Right renal cortex interstitium (tissue), 3 donors: ENCODE measurements at places on chromosomes 5 and 9. TPM values are rescaled to one million over a fixed set of nuclear protein-coding genes. Genes with fewer than 3 reads are reported as not detected.

Gene SLC36A2
- 6.2 TPM for polyA plus RNA-seq

Gene NR5A1
- polyA plus RNA-seq: not detected

Gene PLEKHG4B
- polyA plus RNA-seq: 9.4 TPM

Gene HARS2
- polyA plus RNA-seq: 47.5 TPM

Gene NEUROG1
- not detected for polyA plus RNA-seq

Gene TAF11L5
- polyA plus RNA-seq: not detected

Gene PROB1
- 1.7 TPM for polyA plus RNA-seq

Gene PCDHGA8
- 0.29 TPM for polyA plus RNA-seq

Gene TGFBR1
- 51.1 TPM for polyA plus RNA-seq

Gene CDH9
- polyA plus RNA-seq: 13.5 TPM

Gene NOXA1
- polyA plus RNA-seq: 3.9 TPM

Gene TEX48
- polyA plus RNA-seq: not detected

Gene SPTLC1
- 109 TPM for polyA plus RNA-seq

Gene GARNL3
- 14.6 TPM for polyA plus RNA-seq

Gene FAM114A2
- polyA plus RNA-seq: 32.6 TPM

Gene PLPPR1
- polyA plus RNA-seq: 21.1 TPM

Gene GABRP
- polyA plus RNA-seq: 1.2 TPM

Gene LHX6
- 3.8 TPM for polyA plus RNA-seq

DNA sequence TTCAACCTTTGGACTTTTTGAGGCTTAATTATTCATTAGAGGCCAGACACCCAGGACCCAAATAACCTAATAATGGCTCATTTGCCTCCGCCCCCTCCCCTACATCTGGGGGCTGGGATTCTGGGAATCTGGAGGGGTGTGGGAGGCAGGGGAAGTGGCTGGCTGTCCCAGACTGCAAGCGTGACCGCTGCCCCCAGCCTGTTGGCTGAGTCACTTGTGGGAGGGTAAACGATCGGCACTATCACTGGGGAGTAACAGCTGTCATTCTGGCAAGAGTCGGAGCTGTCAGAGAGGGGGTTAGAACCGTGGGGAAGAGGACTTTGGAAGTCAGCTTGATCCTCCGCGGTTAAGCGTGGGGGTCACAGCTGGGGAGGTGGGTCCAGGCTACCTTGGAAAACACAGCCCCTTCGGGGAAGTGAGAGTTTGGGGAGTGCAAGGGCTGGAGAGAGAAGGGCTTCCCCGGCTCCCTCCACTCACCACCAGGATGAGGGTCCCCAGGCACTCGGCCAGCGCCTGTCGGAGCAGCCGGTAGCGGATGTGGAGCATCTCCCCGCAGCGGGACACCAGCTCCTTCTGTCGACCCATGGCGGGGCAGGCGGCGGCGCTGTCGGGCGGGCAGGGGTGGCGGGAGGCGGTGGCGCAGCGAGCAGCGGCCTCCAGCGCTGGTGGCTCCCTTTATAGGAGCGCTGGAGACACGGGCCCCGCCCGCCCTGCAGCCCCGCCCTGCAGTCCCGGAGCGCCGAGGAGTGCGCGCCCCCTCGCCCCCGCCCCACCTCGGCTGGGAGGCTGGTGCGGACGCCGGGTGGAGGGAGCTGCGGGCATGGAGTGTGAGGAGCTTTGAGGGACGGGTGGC is at the start of gene AQP3:
AQP3 (minus strand) TSS at position 648 of the 853 bp plus-strand sequence; CDS start at position 585, 63 bp downstream.
- DNase-seq: no peak

GRCh38 chr9:37005517-37006140 is 28.4 kb downstream of the PAX5 start:
- DNase-seq: no peak

GRCh38 chr5:42930934-42931333 is 109.2 kb downstream of the ANXA2R start:
- DNase-seq: no peak

DNA sequence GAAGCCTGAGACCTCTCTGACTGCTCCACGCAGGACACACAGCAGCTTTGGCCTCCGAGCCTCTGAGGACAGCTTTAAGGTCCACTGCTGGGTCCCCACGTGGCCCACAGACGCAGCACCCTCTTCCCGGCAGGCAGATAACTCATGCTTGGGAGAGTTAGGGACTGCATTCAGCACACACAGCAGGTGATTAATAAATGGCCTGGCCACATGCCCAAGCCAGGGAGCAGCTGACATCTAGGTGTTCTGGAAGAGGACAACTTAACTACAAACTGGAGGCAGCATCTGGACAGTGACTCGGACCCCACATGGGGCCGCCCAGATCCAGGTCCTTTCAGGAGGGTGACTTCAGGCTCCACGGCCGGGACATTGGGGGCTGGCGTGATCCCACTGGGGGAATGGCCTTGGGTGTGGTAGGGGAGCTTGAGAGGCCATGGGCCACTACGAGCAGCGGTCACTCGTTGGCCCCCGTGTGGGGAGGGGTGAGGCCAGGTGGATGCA is 11.3 kb downstream of the NINJ1 start:
- DNase-seq: no peak

GRCh38 chr9:73132034-73132776 is 19.5 kb upstream of the ANXA1 start:
- DNase-seq: no peak

- DNase-seq: no peak
These were observed 31.6 kb upstream of the GABBR2 start for GRCh38 chr9:98740226-98740881.

DNA sequence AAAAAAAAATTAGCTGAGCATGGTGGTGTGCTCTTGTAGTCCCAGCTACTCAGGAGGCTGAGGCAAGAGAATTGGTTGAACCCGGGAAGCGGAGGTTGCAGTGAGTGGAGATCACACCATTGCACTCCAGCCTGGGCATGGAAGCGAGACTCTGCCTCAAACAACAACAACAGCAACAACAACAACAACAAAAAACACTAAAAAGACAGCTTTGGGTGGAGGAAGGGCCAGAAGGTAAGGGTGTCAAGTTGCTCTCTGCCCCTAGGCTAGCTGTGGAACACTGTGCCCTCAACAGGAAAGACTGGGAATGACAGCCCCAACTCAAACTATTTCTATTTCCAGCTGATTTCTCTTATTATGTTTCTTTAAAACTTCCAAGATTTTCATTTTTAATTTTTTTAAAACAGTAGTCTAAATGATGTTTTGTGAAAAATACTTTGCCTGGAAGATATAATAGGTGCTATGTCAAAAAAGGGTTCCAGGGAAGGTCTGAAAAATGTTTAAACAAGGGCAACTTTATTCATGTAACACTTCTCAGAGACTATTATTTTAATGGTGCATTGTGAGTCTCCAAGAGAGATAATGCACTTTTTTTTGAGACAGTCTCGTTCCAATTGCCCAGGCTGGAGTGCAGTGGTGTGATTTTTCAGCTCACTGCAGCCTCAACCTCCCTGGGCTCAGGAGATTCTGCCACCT is 29.9 kb downstream of the CLINT1 start:
- no peak for DNase-seq

DNA sequence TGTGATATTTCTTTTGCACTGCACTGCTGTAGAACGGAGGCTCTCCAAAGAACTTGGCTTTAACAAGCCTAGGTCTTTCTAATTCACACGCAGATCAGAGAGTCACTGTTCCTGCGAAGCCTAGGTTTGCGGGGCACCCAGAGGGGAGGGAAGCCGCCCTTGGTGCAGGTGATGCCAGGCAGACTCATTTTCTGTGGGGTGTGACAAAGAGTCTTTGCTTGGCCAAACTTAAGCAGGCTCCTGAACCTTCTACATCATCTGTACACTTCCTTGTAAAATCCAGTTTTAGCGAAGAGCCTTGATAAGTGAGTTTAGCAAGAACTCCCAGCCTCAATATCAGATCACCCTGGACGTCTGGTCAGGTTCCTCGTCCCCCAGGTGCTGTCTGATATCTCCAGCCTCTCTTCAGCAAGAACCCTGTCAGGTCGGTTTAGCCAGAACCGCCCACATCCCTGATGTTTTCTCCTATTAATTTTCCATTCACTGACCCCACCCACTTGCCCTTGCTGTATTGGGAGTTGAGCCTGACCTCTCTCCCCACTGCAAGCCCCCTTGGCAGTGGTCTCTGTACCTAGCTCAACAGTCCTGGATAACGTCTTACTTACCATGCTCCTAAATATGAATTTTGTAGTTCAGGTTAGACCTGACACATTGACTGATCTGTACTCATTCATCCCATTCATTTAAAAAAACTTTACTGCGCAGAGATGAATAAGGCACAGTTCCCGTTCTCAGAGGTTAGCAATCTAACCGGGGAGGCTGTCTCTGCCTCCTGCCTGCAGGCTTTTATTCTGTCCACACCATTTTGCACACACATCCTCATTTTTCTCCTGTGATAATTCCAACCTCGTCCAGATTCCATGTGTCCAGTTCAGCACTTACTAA is 880 bp upstream of the UBAC1 start:
- DNase-seq: no peak

- DNase-seq: no peak
These were observed 33.2 kb upstream of the C5orf46 start for GRCh38 chr5:147939431-147940114.

DNA sequence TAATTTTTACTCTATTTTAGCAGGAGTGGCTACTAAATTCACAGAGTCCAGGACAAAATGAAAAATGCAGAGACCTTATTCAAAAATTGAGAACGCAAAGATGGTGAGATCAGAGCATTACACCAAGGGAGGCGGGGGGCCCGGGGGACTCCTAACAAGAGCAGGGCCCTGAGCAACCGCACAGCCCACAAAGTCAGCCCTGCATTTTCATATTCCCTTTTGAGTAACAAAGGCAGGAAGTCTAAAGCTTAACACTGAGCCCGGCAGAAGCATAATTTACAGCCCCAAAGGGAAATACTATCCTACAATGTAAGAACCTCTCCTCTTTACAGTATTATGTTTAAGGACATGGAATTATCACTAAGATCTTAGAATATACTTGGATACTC is 69.4 kb downstream of the TLE1 start:
- no peak for DNase-seq

- DNase-seq: no peak
These were observed 10.4 kb downstream of the GOLGA2 start for GRCh38 chr9:128265348-128265847.

GRCh38 chr5:172636279-172637050 is 4.6 kb upstream of the NEURL1B start:
- no peak for DNase-seq

GRCh38 chr9:136700959-136701667 is 11.3 kb upstream of the DIPK1B start:
- no peak for DNase-seq

DNA sequence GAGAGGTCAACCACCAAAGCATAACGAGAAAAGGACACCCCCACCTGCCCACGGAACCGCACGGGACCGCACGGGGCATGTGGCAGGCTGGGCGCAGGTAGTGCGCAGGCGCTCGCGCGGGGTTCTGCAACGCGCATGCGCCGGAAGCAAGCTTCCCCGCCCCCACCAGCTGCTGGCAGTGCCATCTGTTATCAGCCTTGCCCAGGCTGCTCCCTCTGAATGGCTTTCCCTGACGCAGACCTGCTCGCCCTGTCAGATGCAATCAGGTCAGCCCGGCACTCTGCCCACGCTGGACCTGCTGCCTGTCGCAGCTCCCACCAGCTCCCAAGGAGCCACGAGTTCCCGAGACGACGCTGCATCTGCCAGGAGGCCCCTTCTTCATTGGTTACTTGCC is 22.8 kb downstream of the PTCH1 start:
- no peak for DNase-seq

- no peak for DNase-seq
These were observed 41.3 kb upstream of the ITGA2 start for GRCh38 chr5:52947851-52948250.

- no peak for DNase-seq
These were observed 536.5 kb upstream of the ACO1 start for GRCh38 chr9:31847963-31848362.

DNA sequence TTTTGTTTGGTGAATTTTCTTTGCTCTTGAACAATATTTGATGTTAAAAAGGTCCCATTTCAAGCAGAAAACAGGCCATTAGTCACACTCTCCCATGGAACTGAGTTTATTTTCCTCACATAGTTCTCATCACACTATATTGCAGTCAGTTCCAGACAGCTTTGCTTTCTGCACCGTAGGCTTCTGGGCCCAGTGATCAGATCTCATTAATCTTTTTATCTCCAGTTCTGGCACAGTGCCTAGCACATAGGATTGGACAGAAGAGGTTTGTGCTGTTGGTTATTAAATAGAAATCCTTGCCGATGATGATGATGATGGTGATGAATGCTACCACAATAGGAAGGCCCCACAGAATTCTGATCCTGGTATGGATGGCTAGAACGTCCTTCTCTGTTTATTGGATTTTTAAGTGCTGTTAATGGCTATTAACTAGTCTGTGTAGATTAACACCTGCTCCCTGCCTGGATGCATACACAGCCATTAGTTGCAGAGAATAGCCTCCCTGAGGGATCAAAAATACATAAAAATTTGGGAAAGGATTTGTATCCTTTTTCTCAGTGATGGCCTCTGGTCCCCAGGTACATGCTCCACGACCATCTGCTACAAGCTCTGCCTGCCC is 52.0 kb upstream of the NTRK2 start:
- DNase-seq: no peak

- no peak for DNase-seq
These were observed 372.8 kb downstream of the NR2F1-AS1 start for GRCh38 chr5:93208141-93208751.

DNA sequence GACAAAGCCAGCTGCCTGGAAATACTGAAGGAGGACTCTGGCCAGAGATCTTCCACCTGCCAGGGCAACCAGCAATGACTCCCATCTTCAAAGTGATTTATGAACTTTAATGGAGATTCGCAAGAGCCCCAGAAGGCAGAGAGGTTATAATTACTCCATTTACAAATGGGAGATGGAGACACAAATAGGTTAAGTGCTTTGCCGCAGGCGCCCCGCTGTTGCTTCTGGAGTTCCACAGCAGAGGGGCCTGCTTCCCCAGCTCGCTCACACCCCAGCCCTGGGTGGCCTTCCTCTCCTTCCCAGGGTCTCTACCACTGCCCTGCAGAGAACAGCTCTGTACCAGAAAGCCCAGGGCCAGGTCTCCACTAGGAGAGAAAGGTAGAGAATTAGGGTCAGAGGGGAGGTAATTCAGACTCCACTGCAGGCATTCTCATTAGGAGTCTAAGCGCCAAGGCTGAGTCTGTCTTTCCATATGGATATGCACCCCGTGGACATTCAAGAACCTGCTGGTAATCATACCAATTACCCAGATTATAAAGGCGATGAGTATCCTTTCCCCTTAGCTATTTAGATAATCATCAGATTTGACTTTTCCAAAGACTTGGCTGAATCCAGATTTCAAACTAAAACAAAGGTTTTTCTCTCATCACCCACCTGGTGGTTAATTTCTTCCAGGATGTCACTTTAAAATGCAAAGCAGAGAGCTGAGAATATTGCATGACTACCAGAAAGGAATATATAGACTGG is 157.6 kb upstream of the TUT7 start:
- no peak for DNase-seq

DNA sequence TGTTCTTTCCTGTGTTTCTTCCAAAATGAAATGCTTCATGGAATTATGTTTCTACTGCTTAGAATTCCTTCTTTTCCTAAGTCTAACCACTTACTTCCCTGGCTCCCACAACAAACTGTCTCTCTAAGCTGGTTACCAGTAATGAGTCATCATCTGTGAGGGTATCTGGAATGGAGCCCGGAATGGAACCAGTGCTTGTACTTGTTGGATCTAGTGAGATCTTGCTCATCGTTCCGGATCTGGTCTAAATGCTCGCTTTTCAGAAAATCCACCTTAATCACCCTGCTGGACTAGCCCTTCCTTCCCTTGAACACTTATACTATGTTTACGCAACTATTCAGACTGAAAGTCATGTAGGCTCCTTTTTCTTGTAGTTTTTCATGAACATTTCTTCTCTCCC is 184.8 kb downstream of the PBX3 start:
- no peak for DNase-seq
